H9 (cell line): ENCODE measurements at places on chromosomes 1 and 21.

- H3K4me1 ChIP-seq = no peaks in the 10 kb centered on the region
- H3K4me3 ChIP-seq = no peak overlapping the region
- H3K27ac ChIP-seq = no peak overlapping the region
Observed at GRCh38 chr21:41808094-41808493, 41.2 kb upstream of the RIPK4 start.

DNA sequence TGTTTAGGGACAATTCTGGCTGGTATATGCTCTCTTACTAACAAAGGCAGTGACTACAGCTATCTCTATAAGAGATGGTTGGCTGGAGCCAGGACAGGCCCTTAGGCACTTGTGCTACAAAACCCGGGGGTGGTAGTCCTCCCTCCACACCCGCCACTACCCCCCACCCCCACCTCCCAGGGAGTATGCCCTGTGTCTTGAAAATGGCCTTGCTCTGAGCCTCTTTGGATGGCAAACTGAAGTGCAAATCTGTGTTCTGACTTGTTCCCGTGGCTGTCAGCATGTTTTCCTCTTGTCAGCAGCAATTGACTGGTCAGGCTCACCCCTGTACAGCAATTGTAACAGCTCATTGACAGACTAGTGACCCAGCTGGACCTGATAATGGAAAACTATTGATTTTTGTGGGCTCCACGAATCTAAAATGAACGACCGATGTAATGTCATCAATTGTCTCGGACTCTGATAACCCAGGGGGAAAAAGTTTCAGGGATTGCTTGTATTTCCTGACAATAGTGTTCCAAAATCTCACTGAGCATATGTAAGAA is 139.4 kb upstream of the BARHL2 start:
- no peak overlapping the region for H3K4me3 ChIP-seq
- no peak for DNase-seq
- no peaks in the 10 kb centered on the region; the same call in 1 of the 2 replicates for H3K4me1 ChIP-seq
- H3K36me3 ChIP-seq = no peaks in the 10 kb centered on the region; the same call in 2 of the 3 replicates
- peaks cover 6% of the 10 kb centered on the region; the same call in 1 of the 2 replicates for H3K27me3 ChIP-seq

DNA sequence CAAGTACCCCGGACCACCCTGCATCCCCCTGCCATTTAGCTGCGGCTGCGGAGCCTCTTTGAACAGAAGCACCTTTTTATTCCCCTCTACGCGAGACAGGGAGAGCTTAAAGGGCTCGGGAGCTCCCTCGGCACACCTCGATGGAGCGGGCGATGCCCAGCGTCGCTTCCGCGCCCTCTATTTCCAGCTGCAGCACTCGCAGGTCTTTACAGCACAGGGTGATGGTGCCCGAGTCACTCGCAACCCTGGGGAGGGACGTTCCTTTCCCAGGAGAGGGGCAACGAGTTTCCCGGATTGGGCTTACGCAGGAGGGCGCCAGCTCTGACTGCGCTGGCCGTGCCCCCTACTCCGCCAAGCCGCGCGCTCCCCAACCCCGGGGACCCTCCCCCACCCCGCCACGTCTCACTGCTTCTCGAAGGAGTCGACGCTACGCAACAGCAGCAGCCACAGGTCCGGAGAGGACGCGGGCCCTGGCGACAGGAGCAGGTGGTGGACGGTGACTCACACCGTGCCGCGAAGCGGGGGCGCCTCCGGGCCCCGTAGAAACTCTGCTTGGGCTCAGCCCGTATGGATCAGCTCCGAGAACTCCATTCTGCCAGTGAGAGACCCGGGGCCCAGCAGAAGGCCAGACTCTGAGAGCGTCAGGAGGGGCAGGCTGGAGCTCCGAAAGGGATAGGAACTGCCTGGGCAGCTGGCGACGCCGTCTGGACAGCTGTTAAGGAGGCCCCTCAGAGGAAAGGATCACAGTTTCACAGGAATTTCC is 5.8 kb upstream of the FAM167B start:
- H3K36me3 ChIP-seq = no peaks in the 10 kb centered on the region
- H3K27ac ChIP-seq = no peak overlapping the region
- peak; percentile 76 for DNase-seq
- no peaks in the 10 kb centered on the region; the same call in 1 of the 2 replicates for H3K4me1 ChIP-seq
- H3K27me3 ChIP-seq = no peaks in the 10 kb centered on the region

GRCh38 chr1:226133504-226134123 is 52.9 kb downstream of the ACBD3 start:
- H3K27ac ChIP-seq = no peak overlapping the region
- H3K27me3 ChIP-seq = no peaks in the 10 kb centered on the region
- no peak overlapping the region; the same call in 2 of the 3 replicates for H3K4me3 ChIP-seq
- H3K4me1 ChIP-seq = no peaks in the 10 kb centered on the region; the same call in 1 of the 2 replicates
- no peak for DNase-seq

DNA sequence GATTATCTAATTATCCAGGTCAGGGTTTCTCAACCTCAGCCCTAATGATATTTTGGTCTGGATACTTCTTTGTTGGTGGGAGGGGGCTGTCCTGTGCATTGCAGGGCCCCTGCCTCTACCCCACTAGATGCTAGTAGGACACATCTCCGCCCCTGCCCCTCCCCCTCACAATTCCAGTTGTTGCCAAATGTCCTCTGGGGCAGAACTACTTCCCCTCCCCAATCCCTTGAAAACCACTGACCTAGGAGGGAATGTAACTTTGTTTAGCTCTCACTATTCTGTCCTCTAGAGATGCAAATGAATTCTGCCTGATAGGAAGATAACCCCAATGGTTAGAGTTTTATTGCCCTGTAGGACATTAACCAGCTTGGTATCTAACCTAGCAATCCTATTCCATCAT is 8.1 kb downstream of the CACNA1S start:
- no peaks in the 10 kb centered on the region for H3K27me3 ChIP-seq
- no peak overlapping the region for H3K27ac ChIP-seq
- DNase-seq = no peak
- no peaks in the 10 kb centered on the region; the same call in 1 of the 2 replicates for H3K4me1 ChIP-seq

DNA sequence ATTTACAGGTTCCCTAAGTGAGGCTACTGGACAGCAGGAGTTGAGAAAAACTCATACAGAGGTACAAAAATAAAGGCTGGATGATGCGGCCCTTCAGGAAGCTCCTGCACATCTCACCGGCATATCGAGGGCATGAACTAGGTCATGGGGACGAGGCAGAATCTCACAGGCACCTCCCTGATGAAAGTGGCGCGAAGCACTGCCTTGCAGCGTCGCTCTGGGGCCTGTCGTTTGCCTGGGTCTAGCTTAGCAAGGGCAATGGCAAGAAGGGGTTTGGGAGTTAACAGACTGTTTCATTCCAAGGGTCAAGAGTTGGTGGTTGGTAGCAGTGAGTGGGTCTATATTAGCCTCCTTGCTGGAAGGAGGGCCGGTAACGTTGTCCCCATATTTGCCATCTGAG is 103.5 kb upstream of the IRF2BP2 start:
- H3K27me3 ChIP-seq = no peaks in the 10 kb centered on the region
- no peak overlapping the region for H3K27ac ChIP-seq
- H3K36me3 ChIP-seq = no peaks in the 10 kb centered on the region
- H3K4me1 ChIP-seq = no peaks in the 10 kb centered on the region

- no peak overlapping the region for H3K4me3 ChIP-seq
- no peak overlapping the region for H3K27ac ChIP-seq
- no peak for DNase-seq
- H3K4me1 ChIP-seq = 0 out of 2 replicates have a peak, but pooled peaks cover 4% of the 10 kb centered on the region
- H3K36me3 ChIP-seq = no peaks in the 10 kb centered on the region
Observed at GRCh38 chr1:17141441-17142197, 22.4 kb upstream of the PADI2 start.

DNA sequence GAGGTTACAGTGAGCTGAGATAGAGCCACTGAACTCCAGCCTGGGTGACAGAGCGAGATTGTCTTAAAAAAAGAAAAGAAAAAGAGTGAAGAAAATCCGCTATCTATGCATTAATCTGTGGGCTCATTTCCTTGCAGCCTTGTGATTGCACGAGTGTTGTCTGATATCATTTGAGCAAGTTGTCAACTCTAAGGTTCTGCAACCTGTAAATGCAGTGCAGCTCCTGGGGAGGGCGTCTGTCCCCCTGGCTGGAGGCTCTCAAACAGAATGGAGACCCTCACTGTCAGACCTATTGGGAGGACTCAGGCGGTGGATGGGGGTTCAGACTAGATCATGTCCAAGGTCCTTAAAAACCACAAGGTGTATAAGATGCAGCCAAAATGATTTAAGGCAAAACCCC is 6.2 kb downstream of the CORT start:
- no peak overlapping the region for H3K27ac ChIP-seq
- H3K4me1 ChIP-seq = no peaks in the 10 kb centered on the region; the same call in 1 of the 2 replicates
- H3K36me3 ChIP-seq = peaks cover 24% of the 10 kb centered on the region
- no peak overlapping the region for H3K4me3 ChIP-seq
- no peaks in the 10 kb centered on the region for H3K27me3 ChIP-seq

DNA sequence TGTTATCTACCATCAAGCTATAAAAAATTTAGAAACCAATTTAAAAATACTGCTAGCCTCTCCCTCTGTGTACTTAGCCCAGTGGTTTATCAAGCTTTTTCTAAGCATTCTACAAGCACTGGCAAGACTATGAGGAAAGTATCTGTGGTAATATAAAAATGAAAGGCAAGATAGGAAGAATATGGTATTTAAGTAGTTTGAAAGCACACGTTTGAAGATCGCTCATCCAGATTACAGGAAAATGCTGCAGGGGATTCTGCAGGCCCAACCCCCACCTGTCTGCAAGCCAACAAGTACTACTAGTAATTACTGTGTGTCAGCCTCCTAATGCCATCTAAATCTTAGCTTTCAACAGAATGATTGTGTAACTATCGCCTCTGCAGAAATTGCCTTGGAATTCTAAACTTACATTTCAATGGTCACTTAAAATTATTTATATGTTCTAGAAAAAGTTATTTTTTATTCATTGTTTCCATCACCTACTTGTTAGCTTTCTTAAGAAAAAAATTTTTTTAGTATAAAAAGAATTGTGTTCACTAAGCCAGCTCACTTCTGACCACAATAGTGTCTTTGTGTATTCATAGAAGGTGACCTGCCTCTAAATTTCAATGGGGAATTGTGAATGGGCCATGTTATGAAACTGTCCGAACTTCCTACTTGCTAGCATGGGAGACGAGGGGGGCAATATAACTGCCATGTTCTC is 8.5 kb downstream of the ERRFI1 start:
- no peak overlapping the region for H3K27ac ChIP-seq
- peaks cover 9% of the 10 kb centered on the region; the same call in 1 of the 2 replicates for H3K4me1 ChIP-seq
- H3K27me3 ChIP-seq = no peaks in the 10 kb centered on the region
- peaks cover 20% of the 10 kb centered on the region for H3K36me3 ChIP-seq

- no peaks in the 10 kb centered on the region for H3K27me3 ChIP-seq
- DNase-seq = no peak
- H3K4me1 ChIP-seq = peaks cover 5% of the 10 kb centered on the region; the same call in 1 of the 2 replicates
- no peaks in the 10 kb centered on the region for H3K36me3 ChIP-seq
- no peak overlapping the region for H3K4me3 ChIP-seq
Observed at GRCh38 chr1:91073299-91073698, 51.5 kb upstream of the ZNF644 start.

GRCh38 chr1:107430540-107431228 is 289.8 kb downstream of the NTNG1 start:
- H3K36me3 ChIP-seq = no peaks in the 10 kb centered on the region
- H3K27ac ChIP-seq = no peak overlapping the region
- no peaks in the 10 kb centered on the region for H3K27me3 ChIP-seq
- no peak for DNase-seq

- no peaks in the 10 kb centered on the region for H3K4me1 ChIP-seq
- no peak for DNase-seq
- H3K4me3 ChIP-seq = no peak overlapping the region
- no peak overlapping the region for H3K27ac ChIP-seq
- H3K27me3 ChIP-seq = peaks cover 49% of the 10 kb centered on the region
Observed at GRCh38 chr1:175895966-175896365, 152.6 kb upstream of the TNR start.

DNA sequence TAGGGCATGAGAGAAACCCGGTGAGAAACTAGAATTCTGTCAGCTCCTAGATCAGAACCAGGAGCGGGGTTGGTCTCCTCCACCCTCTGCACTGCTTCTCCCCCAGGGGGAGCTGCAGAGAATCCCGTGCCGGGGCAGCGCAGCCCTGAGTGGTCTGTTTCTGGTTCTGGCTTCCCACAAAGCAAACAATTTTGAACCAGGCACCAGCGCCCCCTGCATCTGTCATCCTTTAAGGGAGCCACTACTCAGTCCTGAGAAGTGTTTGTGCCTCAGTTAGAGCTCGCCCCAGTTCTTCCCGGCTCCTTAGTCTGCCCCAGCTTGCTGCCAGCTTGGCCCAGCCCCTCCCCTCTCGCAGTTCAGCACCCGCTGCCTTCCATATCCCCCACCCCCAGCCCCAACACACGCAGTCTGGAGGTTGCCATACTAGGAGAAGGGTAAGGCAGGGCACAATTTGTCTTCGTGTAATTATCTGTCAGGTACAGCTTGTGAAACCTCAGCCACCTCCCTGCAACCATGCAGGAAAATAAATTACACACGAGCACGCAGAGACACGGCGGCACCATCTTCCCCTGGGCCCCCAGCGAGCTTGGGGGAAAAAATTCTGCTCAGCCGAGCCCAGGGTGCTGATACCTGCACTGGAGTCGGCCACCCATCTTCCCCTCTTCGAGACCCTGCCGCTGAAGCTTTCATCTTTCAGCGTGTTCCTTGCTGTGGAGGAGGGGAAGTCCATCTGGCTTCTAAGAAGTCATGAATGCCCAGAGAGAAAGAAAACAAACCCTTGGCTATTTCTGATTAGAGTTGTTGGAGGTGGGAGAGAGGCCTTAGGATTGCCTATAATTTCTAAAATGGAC is 62.6 kb upstream of the CD1D start:
- peak; percentile 92 for DNase-seq
- no peak overlapping the region for H3K27ac ChIP-seq
- H3K27me3 ChIP-seq = no peaks in the 10 kb centered on the region; the same call in 1 of the 2 replicates
- H3K36me3 ChIP-seq = no peaks in the 10 kb centered on the region
- peak overlapping the region; percentile 49 for H3K4me3 ChIP-seq

DNA sequence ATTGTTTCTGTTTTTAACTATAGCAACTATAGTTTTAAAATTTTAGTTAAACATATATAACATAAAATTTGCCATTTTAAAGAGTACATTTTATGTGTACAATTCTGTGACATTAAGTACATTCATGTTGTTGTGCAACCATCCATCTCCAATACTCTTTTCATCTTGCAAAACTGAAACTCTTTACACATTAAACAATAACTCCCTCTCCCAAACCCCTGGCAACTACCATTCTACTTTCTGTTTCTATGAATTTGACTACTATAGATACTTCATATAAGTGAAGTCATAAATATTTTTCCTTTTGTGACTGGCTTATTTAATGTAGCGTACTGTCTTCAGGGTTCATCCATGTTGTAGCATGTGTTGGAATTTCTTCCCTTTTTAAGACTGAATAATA is 25.9 kb downstream of the PCBP3 start:
- H3K27me3 ChIP-seq = no peaks in the 10 kb centered on the region
- no peak for DNase-seq
- peaks cover 11% of the 10 kb centered on the region for H3K36me3 ChIP-seq
- no peaks in the 10 kb centered on the region for H3K4me1 ChIP-seq

DNA sequence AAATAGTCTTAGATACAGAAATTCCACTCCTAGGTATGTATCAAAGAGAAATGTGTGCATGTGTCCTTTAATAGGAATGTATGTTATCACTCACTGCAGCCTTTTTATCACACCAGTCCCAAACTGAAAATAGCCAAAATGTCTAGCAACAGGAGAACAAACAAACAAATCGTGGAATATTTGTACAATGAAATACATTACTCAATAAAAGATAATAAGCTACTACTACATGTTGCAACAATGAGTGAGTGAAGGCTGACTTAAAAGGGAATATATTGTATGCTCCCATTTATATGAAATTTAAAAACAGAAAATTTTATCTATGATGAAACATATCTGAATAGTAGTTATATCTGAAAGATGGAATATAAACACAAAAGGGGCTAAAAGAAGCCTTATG is 212.1 kb upstream of the PLD5 start:
- H3K27ac ChIP-seq = no peak overlapping the region
- no peak for DNase-seq
- peaks cover 3% of the 10 kb centered on the region; the same call in 1 of the 2 replicates for H3K36me3 ChIP-seq
- no peaks in the 10 kb centered on the region for H3K27me3 ChIP-seq

GRCh38 chr21:38861989-38862683 is 56.4 kb downstream of the ETS2 start:
- H3K4me3 ChIP-seq = no peak overlapping the region
- no peaks in the 10 kb centered on the region for H3K27me3 ChIP-seq
- H3K36me3 ChIP-seq = no peaks in the 10 kb centered on the region
- H3K4me1 ChIP-seq = no peaks in the 10 kb centered on the region
- no peak for DNase-seq
